ENCODE measurements at places on chromosomes 12 and 14. TPM values are rescaled to one million over a fixed set of nuclear protein-coding genes. Genes with fewer than 3 reads are reported as not detected.

DNA sequence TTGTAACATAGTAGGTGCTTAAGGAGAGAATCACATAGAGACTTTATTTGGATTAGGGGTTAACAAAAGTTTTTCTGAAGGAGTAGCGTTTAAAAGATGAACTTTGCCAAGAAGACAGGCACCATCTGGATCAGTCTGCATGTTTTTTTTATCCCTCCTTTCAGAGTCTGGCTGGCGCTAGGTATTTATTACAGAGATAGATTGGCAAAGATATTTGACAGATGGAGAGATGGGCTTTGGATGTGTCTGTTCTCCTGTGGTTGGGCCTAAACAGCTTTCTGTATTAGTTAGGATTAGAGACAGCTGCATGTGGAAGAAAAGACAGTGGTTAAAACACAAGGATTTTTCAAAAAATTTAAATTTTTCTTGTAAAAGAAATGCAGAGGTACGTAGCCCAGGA lies 133.9 kb downstream of the C12orf75 start:
- DNase-seq = no peak

Gene ADGRD1
- total RNA-seq = 0.26 TPM

DNA sequence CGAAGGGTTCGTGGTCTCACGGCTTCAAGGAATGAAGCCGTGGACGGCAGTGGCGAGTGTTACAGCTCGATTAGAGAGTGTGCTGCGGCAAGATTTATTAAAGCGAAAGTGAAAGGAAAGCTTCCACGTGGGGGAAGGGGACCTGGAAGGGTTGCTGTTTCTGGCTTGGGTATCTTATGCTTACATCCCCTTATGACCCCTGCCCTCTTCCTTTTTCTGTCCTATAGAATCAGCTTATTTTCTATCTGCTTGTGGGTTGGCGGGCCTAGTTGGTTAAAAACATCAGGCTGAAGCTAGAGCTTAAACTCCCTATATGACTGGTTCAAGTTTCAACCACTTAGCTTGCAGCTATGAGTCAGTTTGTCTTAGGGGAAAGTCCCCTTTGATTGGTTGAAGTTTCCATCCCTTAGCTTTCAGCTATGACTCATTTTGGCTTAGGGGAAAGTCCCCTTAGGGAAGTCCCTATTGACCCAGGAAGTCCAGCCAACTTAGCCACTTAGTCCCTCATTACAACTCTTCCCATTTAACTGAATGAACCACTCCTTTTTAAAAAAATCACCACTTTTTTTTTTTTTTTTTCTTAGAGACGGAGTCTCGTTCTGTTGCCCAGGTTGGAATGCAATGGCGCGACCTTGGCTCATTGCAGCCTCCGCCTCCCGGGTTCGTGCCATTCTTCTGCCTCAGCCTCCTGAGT lies 1494.7 kb upstream of the TMEM132C start:
- DNase-seq = peak; percentile 5

Gene SLC17A8
- total RNA-seq = not detected

GRCh38 chr12:107402041-107403022 lies 283.3 kb upstream of the PWP1 start:
- peak; percentile 48 for DNase-seq

Gene TTC6
- total RNA-seq = 0.13 TPM

GRCh38 chr12:113591480-113591974 lies 119.9 kb upstream of the LHX5 start:
- DNase-seq = no peak

GRCh38 chr14:22803687-22803974 lies 11.6 kb downstream of the SLC7A7 start:
- no peak for DNase-seq

Gene TEX52
- not detected for total RNA-seq

Gene CCNT1
- total RNA-seq = 17.7 TPM

Gene ASCL1
- not detected for total RNA-seq

Gene VRTN
- total RNA-seq = not detected

GRCh38 chr14:100312877-100313400 lies 6.7 kb upstream of the SLC25A29 start:
- DNase-seq = no peak

- no peak for DNase-seq
Observed at GRCh38 chr14:104532191-104532555, 47.4 kb upstream of the C14orf180 start.

Gene DIO2
- not detected for total RNA-seq

Gene TRHDE
- total RNA-seq = under 0.01 TPM

GRCh38 chr12:45674181-45674977 lies 55.1 kb upstream of the ARID2 start:
- peak; percentile 67 for DNase-seq

Gene TMEM179
- total RNA-seq = 0.13 TPM

Gene ACADS
- 27.7 TPM for total RNA-seq

- DNase-seq = peak; percentile 55
Observed at GRCh38 chr14:67285876-67286452, 44.7 kb downstream of the PALS1 start.

Gene ADAMTS20
- total RNA-seq = not detected

DNA sequence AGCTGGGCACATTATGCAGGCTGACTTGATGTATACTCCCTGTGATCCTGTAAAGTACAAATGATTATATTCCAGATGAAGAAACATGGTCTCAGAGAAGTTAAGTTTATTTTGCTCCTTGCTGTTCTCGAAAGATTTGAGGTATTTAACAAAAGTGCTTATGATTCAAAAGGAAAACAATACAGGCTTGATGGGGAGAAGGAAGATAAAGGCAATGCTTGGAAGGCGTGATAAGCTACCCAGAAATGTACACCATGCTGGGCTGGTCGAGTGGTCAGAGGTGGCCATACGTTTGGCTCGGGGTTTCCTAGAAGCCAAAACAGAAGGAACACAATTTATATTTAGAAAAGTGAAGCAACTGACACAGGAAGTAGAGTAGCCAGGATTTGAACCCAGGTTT lies 201.0 kb downstream of the KTN1 start:
- peak; percentile 34 for DNase-seq

DNA sequence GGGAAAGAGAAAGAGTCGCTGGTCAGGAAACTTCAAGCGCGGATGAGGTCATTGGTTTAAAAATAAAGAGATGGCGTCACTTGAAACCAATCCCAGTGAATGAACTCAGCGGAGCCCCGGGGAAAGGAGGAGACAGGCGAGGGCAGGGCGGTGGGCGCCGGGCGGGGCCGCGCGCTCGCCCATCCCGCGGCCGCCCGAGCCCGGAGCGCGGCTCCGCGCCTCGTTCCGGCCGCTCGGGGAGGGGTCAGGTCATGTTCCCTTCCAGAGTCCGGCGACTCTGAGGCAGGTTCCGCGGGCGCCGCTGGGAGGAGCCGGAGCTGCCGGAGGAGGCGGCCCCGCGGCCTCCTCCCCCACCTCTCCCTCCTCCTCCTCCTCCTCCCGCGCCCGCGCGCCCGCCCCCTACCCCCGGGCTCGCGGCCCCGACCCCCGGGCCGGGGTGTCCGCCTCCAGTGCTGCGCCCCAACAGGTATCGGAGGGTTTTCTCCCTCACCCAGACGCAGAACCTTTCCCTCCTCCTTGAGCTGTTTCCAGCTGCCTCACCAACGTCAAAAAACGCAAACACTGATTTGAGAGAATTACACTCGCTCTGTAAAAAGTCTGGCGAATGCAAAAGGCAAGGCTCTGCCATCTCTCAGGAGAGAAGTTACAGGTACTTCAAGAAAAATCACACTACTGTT lies at the start of gene DUSP16:
DUSP16 (minus strand) TSS at position 279 of the 677 bp plus-strand sequence. CDS start 41,765 bp downstream, outside the sequence.
- DNase-seq = peak; percentile 95

DNA sequence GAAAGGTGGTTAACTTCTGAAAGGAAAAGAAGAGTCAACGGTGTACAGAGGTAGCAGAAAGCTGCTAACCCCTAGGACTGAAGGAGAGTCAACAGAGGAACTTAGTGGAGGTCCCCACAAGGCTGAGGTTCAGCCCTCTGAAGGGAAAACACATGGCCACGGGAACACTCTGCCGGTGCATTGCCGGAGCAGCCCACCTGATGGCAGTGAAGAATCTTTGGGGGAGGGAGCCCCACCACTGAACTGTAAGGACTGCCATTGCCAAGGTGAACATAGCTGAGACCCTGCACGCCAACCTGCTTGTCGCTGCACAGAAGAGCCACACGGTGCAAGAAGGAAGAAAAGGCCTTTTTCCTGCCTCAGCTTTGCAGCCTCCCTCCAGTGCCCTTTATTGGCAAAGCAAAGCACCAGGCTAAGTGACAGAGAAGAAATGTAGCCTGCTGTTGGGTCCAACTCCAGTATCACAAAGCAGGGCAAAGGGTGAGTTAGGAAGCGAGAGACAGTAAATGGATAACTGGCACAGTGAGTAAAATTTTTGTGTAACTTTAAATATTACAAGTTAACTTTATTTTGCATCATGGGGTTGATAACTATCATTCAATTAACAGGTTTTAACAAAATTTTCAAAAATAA lies 76.9 kb downstream of the LIN52 start:
- DNase-seq = no peak

GRCh38 chr12:88693837-88694445 lies 113.7 kb upstream of the KITLG start:
- DNase-seq = no peak

Gene SLCO1B1
- total RNA-seq = not detected

- no peak for DNase-seq
Observed at GRCh38 chr12:49790741-49791555, 37.3 kb downstream of the NCKAP5L start.

GRCh38 chr12:121391619-121392324 lies 8.1 kb upstream of the RNF34 start:
- DNase-seq = no peak

DNA sequence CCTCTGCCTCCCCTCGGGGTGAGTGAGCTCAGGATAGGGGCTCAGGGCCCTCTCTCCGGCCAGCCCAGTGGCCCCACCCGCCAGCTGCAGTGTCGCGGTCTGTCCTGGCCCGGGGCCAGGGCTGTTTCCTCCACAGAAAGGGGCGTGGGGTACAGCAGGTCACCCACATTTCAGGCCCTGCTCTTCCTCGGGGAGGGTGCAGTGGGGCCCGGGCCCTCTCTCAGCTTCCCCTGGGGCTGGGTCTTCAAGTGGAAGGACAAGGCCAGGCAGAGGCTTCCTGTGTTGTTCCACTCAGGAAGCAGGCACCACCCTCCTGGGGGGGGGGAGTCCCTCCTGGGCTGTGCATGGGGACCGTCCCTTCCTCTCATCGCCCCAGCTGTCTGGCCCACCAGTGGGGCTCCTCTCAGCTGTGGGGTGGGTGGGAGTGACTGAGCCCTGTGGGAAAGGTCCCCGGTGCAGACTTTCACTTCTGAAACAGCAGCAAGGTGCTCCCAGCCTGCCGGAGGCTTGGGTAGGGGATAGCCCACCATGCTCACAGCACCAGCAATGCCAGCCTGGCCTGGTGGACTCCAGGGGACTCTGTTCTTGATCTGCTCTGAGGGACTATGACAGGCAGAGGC lies 3.7 kb downstream of the GPR132 start:
- no peak for DNase-seq

Gene FOXG1
- total RNA-seq = not detected

GRCh38 chr12:18283831-18284230 lies 22.5 kb downstream of the PIK3C2G start:
- no peak for DNase-seq

GRCh38 chr14:77647853-77648252 lies 31.4 kb upstream of the SPTLC2 start:
- no peak for DNase-seq

- peak; percentile 92 for DNase-seq
Observed at GRCh38 chr12:96375841-96376604, 24.2 kb downstream of the CDK17 start.

- DNase-seq = no peak
Observed at GRCh38 chr12:82146740-82147139, 211.4 kb downstream of the CCDC59 start.

DNA sequence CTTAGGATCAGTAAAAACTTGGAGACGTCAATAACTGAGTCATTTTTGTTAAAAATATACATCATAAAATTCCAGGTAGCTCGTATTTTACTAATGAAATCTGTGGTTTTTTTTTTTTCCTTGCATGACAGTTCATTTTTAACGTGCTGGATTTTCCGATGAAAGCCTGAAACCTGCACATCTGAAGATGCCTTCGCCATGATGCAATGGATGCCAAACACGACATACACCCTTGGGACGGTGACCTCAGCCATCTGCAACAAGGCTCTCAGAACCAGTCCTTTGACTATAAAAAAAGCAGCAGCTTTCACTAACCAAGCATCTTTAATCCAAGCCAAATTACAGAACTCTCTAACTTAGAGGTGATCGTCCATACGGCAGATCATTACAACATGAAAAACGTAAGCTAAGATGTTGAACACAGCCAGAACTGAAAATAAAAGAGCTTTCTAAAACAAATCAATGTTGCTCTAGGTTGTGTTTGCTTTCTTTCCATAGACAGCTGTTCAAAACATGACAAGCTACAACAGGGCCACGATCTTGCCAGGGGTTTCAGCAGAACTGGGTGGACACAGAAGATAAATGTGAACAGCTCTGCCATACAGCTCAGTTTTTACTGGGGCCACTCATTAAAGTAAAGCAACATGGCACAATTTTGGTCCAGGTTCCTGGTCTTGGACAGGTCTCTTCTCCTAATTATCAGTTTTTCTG lies 7.8 kb downstream of the NIN start:
- no peak for DNase-seq

Gene GZMB
- not detected for total RNA-seq

DNA sequence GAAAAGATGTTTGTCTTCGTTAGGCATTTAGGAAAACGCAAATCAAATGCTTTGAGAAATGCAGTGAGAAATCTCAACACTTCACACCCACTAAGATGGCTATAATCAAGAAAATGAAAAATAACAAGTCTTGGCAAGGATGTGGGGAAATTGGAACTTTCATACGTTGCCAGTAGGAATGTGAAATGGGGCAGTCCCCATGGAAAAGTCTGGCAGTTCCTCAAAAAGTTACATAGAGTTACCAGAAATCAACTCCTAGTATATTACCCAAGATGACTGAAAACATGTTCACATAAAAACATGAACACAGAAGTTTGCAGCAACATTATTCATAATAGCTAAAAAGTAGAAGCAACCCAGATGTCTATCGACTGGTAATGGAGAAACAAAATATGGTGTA lies 41.5 kb upstream of the LRTM2 start:
- DNase-seq = no peak

GRCh38 chr12:19498099-19498498 lies 58.8 kb downstream of the AEBP2 start:
- no peak for DNase-seq

GRCh38 chr14:94144765-94145164 lies 15.4 kb upstream of the IFI27L2 start:
- DNase-seq = no peak

- DNase-seq = no peak
Observed at GRCh38 chr12:56622535-56622934, 7.6 kb downstream of the BAZ2A start.

Gene ADAM20
- 0.13 TPM for total RNA-seq

DNA sequence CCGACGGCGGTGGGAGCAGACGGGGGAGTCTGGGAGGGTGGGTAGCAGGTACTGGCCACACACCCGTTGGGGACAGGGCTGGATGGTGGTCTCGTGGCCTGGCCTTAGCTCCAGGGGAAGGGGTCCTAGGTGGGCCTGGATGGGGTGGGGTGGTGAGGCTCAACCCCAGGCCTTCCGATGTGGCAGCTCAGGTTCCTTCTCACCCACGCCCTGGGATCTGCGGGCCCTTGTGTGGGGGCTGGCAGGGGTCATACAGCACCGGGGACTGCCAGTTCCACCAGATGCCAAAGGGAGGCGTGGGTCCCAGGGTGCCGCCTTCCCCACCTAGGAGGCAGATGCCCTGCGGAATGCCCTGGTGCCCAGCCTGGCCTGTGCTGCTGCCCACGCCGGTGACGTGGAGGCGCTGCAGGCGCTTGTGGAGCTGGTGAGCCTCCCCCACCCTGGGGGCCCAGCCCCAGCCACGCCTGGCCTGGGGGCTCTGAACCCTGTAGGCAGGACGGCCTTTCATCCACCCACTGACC lies 21.0 kb downstream of the ASPG start:
- DNase-seq = no peak

Gene LRP1-AS
- not detected for total RNA-seq

Data from dermis microvascular lymphatic vessel endothelial cell (primary cell).